Hair follicle dermal papilla cell (primary cell): ENCODE measurements at places on chromosomes 7 and 10. TPM values are rescaled to one million over a fixed set of nuclear protein-coding genes. Genes with fewer than 3 reads are reported as not detected.

The GRID2IP gene
- total RNA-seq: 0.12 TPM in 1 of 2 replicates, not detected in the other

The AKR1E2 gene
- total RNA-seq: 10.7 and 17.5 TPM in 2 replicates

The CCDC172 gene
- total RNA-seq: not detected in 2 replicates

The ENKUR gene
- not detected in 2 replicates for total RNA-seq

The DPYSL4 gene
- total RNA-seq: 4.4 and 6.1 TPM in 2 replicates

The FAM237B gene
- total RNA-seq: not detected in 2 replicates

The SRRM3 gene
- 0.85 and 1.9 TPM in 2 replicates for total RNA-seq

The HOXA1 gene
- under 0.01 TPM in 1 of 2 replicates, not detected in the other for total RNA-seq

The MSMB gene
- not detected in 2 replicates for total RNA-seq

The INMT gene
- total RNA-seq: 0.97 and 1.5 TPM in 2 replicates

The NUTM2D gene
- 1.7 and 2.3 TPM in 2 replicates for total RNA-seq

The CALN1 gene
- total RNA-seq: not detected in 2 replicates

The HNRNPA2B1 gene
- 63.9 and 84.1 TPM in 2 replicates for total RNA-seq

The HOXA2 gene
- total RNA-seq: 0.12 and 0.32 TPM in 2 replicates

The BPGM gene
- total RNA-seq: 22.2 and 23.1 TPM in 2 replicates

The CUTC gene
- total RNA-seq: 13.7 and 15.1 TPM in 2 replicates

The FOXP2 gene
- total RNA-seq: 13.1 and 20.8 TPM in 2 replicates

The AVPI1 gene
- total RNA-seq: 23.5 and 32.1 TPM in 2 replicates

The MDFIC gene
- 61.7 and 87.0 TPM in 2 replicates for total RNA-seq

The ERVW-1 gene
- total RNA-seq: not detected in 2 replicates

The MAT1A gene
- not detected in 2 replicates for total RNA-seq

The SPDYE2 gene
- total RNA-seq: not detected in 2 replicates

The LRIT1 gene
- not detected in 2 replicates for total RNA-seq

The CHRM2 gene
- 0.16 TPM in 1 of 2 replicates, not detected in the other for total RNA-seq
